Erythroblast (primary cell): ENCODE measurements at places on chromosomes 7 and 10.

DNA sequence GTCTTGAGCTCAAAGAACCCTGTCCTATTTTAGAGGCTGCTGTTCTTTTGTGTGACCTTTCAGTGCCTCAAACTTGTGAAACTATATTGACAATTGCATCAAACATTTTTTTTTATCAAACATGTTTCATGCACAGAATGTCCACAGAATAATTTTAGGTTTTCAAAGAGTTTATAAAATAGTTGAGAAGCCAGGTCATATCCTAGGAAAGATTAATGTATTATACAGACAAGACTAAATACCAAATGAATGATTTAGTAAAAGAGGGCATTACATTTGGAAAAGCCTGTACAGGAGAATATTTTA, 67.0 kb downstream of the CDK6 start:
- DNase-seq = no peak

GRCh38 chr7:130667593-130668257, 823 bp downstream of the COPG2 start:
- DNase-seq = peak; percentile 32

DNA sequence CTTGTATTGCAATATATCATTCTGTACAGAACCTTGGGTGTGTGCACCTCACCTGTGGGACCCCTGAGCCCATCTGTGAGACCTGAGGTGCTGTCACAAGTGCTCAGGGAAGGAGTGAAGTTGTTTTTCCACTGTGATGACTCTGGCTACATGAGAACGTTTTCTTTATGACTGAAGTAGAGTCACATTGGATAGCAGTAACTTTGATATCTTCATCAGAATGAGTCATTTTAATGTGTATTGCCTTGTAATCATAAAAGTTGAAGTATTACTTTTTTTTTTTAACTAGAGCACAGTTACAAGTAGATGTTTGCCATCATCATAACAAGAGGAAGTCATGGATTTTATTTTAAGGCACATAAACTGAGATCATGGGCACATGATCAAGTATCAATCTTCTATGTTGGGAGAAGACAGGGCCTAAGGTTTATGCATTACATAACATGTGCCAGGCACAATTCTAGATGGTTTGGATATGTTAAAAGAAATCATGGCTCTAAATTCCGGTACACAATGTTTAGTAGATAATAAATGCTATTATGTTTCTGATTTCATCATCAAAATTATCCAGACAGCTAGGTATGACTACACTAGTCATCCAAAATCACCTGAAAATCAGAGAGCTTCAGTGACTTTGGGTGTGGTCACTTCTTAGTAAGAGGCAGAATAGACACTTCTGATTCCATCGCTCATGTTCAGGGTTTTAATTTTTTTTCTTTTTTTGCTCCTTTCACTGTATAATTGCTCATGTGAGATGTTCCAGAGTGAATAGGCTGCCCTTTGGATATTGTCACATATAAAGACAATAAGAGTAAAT, 82.7 kb upstream of the KLF6 start:
- peak; percentile 18 for DNase-seq

GRCh38 chr10:74675484-74675883, 150.9 kb upstream of the KAT6B start:
- DNase-seq = no peak

GRCh38 chr7:95558864-95559263, 37.5 kb downstream of the PDK4 start:
- no peak for DNase-seq

DNA sequence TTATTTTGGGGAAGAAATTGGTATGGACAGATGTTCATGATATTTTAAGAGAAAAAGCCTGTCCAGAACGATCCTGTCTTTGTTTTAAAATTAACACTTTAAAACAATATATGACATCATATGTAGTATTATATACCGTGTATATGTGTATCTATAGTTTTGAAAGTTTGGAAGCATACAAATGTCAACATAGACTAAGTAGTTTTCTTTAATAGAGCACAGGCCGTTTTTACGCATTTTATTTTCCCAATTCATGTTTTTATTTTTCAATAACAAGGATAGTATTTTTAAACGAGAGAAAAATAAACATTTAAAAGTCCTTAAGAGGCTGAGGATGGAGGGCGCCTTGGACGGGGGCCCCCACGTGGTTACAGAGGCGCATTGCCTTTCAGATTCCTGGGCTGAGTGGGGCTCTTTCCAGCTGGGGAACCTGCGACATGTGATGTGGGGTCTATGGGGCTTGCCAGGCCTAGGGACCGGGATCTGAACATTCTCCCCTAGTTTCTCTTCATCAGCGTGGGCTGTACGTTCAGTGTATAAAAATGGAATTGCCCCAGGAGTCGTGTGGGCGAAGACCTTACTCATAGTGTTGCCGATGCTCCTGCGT, 127.8 kb upstream of the ZNF746 start:
- DNase-seq = peak; percentile 74

GRCh38 chr10:60537697-60538096, 148.0 kb upstream of the ANK3 start:
- no peak for DNase-seq

- DNase-seq = no peak
These were observed 9.1 kb downstream of the DYNC2I1 start for GRCh38 chr7:158865462-158865922.

GRCh38 chr10:31912289-31912688, 16.3 kb downstream of the ARHGAP12 start:
- DNase-seq = peak; percentile 21

DNA sequence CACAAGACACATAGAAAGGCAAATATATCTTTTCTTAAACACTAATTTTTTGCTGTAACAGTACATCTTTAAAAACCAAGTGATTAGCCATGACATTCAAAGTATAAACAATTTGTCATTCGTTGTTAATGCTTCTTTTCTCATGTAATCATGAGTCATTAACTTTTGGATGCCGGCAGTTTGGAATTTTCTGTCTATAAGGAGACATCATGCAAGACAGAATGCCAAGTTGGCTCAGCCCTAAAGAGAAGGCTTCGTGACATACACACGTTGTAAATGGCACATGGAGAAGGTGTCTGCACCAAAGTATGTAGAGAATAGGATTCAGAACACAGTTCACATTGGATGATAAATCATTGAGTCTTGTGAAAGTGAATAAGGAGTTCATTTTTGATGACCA, 35.9 kb downstream of the CCDC3 start:
- DNase-seq = no peak

GRCh38 chr10:78599122-78599853, 469.5 kb upstream of the ZMIZ1 start:
- DNase-seq = no peak

DNA sequence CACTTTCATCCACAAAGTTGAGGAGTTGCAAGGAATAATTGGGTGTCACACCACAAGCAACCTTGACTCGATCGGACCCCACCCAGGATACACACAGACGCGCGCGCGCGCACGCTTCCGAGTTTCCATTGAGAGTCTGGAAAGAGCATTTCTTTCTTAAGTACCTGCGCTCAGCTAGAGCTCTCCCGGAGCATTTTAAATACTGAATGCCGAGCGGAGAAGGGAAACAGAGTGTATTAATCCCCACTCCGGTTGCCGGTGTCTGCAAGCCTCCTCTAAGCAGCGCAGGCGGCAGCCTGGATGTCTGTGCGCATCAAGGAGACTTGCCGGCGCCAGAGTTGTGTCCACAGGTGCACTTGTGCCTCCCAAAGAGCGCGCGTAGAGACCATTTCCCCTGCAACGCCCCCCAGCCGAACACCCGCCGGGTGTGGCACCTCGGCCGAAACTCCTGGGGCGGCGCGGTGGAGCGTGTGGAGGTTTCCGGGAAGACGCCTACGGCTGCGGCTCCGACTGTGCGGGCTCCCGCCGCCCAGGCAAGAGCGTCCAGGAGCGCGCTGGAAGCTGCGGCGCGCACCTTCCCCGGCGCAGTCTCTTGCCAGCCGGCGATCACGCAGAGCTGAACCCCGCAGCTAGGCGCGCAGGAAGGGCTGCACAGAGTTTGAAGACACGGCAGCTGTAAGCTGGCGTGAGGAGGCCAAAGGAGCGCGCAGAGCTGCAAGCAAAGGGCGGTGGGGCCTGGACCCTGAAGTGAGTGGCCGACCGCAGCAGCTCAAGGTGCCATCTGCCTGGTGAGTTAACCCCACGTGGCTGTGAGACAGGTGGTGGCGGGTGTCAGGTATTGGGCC, 1.1 kb upstream of the FEZF1 start:
- DNase-seq = no peak

- DNase-seq = no peak
These were observed 34.5 kb downstream of the ASB13 start for GRCh38 chr10:5631936-5632335.

- no peak for DNase-seq
These were observed 50.4 kb downstream of the VTI1A start for GRCh38 chr10:112497347-112497950.

GRCh38 chr10:75596930-75597620, 165.7 kb downstream of the LRMDA start:
- DNase-seq = no peak

- DNase-seq = no peak
These were observed 71.3 kb upstream of the CPXM2 start for GRCh38 chr10:123962756-123963530.

DNA sequence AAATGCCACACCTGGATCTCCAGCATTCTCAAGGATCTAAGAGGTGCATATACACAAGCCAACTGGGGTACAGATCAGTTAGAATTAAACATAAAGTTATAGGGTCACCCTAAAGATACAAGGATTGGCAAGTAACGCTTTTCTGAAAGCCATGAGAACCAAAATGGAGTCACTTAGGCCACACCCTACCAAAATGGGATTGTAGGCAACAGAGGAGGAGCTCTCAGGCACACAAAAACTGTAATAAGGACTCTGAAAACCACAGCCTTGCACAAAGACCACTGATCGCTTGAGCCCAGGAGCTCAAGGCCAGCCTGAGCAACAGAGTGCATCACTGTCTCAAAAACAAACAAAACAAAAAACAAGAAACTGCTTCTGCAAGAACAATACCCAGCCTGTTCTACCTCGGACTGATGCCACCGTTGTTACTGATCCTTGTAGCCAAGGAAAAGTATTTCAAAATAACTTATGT, 35.5 kb downstream of the SVOPL start:
- no peak for DNase-seq

- no peak for DNase-seq
These were observed 40.3 kb upstream of the TNPO3 start for GRCh38 chr7:129095258-129095657.

GRCh38 chr7:117375380-117375779, 51.9 kb downstream of the ASZ1 start:
- no peak for DNase-seq

GRCh38 chr10:4736183-4736582, 89.8 kb upstream of the AKR1E2 start:
- DNase-seq = no peak

GRCh38 chr10:104233817-104234216, 1.7 kb upstream of the CFAP43 start:
- DNase-seq = peak; percentile 55

DNA sequence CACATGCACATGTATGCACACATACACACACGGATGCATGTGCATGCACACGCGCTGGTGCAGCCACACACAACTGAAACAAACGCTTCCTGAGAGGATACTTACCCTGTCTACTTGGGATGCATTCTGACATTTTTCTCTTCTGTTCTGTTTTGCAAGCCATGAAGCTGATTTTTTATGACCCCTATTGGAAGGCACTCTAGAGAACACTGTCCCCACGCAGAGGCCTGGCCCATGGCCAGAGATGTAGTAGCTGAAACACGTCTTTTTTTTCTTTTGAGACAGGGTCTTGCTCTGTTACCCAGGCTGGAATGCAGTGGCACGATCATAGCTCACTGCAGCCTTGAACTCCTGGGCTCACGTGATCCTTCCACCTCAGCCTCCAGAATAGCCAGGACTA, 47.9 kb downstream of the VWA2 start:
- no peak for DNase-seq

DNA sequence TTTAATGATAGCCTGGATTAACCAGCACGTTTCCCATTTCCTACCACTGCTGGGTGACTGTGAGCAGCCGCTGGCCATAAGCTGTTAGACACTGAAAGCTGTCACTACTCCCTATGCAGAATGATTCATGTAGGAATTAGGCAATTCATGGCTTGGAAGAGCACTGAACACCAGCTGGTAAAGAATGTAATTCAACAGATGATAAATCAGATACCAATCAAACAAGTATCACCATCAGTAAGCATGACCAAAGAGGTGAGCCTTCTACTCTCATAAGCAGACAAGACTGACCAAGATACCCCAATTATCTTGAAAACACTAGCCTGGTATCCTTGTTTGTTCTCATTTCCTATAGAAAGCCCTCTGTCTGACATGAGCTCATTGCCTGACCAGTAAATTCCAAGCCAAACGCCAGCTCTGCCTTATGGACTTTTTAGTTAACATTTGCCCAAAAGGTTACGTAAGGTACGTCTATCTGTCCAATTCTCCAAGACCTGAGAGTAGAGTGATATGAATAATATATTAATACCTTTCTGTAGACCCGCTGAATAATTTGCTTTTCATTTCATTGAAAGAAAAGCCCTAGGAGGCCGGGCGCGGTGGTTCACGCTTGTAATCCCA, 127.7 kb downstream of the ELMO1 start:
- DNase-seq = no peak
